ENCODE measurements at places on chromosomes 13 and 19.

DNA sequence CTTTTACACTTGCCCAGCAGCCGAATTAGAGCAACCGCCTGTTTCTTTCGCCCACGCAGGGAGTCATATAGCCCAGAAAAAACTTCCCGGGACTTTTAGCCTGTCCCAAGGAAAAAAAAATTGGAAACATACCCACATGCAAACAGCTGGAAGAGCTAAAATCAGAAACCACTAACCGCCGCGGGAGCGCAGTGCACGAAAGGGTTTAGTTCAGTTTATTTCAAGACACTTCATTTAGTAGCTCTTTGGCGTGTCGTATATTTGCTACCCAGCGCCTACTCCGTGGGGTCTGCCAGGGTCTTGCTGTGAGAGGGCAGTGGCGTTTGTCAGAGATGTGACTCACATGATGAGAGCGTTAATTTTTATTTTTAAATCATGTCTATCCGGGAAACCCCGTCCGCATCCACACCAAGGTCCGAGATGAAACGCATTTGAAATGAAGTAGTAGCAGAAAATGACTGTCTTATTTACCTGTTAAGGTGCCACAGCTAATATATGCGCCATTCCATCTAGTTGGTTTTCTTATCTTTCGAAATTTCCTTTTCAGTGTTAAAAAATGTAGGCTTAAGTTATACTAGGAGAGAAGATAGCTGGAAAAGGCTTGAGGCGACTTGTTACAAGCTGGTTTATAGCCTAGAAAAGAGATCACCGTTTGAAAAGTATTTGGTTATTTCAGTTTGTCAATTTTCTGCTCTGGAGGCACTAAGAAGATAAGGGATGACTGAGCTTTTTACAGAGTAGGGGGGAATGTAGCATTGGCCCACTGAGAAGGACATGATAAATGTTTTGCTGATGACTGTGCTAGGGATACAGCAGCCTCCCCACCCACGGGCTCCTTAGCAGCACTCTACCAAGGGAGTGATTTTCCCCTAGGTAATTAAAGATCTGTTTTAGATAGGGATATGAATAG lies 1.7 kb downstream of the KLF5 start:
- DNase-seq, result no peak

DNA sequence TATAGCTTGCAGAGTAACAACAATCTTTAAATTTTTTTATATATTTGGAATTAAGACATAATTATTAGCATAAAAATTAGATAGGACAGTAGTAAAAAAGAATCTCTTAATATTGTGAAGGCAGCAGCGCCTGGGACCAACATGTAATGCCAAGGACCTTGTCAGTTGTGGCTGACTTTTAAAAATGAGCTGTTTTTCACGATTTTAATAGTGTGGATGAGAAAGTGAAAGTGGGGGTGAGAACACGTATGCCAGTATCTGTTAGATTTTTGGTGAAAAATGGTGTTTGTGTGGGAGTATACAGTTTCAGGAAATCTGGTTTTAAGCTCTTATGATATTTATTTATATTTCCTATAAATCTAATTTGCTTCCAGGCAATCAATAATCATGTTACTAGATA lies 125.2 kb downstream of the LMO7 start:
- no peak for DNase-seq

DNA sequence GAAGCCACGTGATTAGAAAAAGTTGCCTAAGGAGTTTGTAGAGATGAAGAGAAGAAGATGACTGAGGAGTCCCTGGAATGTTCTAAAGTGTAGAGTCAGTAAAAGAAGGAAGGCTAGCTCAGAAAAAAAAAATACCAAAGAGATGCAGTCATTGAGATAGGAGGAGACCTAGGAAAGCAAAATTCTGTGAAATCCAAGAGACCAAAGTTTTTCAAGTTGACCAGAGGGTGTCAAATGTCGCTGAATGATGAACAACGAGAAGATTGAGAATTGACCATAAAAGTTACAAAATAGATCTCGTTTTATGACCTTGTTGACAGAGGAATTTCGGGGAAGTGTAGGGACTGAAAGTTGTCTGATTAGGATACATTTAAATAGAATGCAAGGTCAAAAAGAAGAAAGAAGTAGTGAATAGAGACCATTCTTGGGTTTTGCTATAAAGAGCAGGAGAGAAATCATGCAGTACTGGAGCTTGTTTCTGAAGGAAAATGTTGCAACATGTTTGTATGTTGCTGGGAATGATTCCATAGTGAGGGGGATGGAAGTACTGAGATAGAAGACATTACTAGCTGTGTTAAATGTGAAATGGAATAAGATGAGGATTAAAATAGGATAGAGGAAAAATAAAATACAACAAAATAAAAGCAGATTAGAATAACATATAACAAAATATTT lies 30.2 kb upstream of the HTR2A start:
- no peak for DNase-seq

- no peak for DNase-seq
These were observed 6.0 kb downstream of the SYCE2 start for GRCh38 chr19:12913011-12913561.

All from chondrocyte (in vitro differentiated cells).